ENCODE measurements at places on chromosomes 3 and 15.
A peak's percentile ranks its signal among the peaks of the same experiment; 100 is the strongest.

GRCh38 chr3:48715174-48715800 lies 1.7 kb downstream of the IP6K2 start:
- DNase-seq, result no peak

- DNase-seq, result no peak
Observed at GRCh38 chr15:28192772-28193171, 93.7 kb upstream of the OCA2 start.

GRCh38 chr3:168823466-168823865 lies 727.7 kb upstream of the GOLIM4 start:
- no peak for DNase-seq

DNA sequence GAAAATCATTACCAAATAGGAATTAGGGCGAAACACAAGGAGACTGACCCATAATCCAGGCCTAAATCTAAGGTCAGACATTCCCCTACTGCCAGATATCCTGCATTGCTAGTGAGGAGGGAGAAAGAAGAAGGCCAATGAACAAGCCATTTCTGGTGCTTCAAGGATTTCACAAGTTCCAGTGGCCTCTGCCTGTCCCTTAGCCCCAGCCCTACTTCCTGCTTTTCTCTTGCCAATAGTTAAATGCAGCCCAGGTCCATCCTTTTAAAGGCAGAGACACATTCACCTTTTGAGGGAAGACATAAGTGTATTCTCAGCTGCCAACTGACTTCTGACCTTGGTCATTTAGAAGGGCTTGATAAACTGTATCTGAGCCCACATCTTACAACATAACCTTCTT lies 135.8 kb downstream of the ZNF621 start:
- no peak for DNase-seq

GRCh38 chr3:3851621-3852323 lies 52.5 kb downstream of the LRRN1 start:
- no peak for DNase-seq

GRCh38 chr3:148227534-148227933 lies 470.2 kb upstream of the AGTR1 start:
- DNase-seq, result no peak

DNA sequence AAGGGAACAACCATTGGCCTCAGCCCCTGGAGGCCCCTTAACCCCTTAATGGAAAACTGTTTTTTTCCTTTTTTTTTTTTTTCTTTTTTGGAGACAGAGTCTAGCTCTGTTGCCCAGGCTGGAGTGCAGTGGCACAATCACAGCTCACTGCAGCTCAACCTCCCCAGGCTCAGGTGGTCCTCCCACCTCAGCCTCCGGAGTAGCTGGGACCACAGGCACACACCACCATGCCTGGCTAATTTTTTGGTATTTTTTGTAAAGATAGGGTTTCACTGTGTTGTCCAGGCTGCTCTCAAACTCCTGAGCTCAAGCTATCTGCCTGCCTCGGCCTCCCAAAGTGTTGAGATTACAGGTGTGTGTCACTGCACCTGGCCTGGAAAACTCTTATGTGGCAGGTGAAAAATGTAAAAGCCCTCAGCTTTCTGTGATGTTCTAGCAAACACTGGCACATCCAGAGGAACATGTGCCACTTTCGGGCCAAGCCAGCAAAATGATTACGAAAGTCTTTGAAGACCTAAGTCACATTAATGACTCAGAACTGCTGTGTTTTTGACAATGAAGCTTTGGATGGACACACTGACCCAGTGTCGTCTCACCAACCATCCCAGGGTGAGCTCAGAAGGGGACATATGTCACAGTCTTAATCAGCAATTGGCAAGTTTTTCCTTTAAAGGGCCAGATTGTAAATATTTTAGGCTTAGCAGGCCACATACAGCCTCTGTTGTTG lies 189.3 kb upstream of the TPM1 start:
- no peak for DNase-seq

GRCh38 chr15:52021128-52021671 lies 2.2 kb downstream of the MAPK6 start:
- DNase-seq, result peak; percentile 35

GRCh38 chr3:179438841-179439240 lies 12.4 kb downstream of the GNB4 start:
- no peak for DNase-seq

GRCh38 chr3:134729649-134730048 lies 65.4 kb upstream of the EPHB1 start:
- no peak for DNase-seq

- DNase-seq, result no peak
Observed at GRCh38 chr15:47846128-47846868, 129.0 kb downstream of the SEMA6D start.

- DNase-seq, result no peak
Observed at GRCh38 chr3:116337229-116337628, 108.1 kb downstream of the LSAMP start.

All from activated CD4-positive, alpha-beta T cell treated with anti-CD3 and anti-CD28 coated beads for 24 hours (primary cell).